ENCODE measurements at places on chromosomes 13 and 19.

DNA sequence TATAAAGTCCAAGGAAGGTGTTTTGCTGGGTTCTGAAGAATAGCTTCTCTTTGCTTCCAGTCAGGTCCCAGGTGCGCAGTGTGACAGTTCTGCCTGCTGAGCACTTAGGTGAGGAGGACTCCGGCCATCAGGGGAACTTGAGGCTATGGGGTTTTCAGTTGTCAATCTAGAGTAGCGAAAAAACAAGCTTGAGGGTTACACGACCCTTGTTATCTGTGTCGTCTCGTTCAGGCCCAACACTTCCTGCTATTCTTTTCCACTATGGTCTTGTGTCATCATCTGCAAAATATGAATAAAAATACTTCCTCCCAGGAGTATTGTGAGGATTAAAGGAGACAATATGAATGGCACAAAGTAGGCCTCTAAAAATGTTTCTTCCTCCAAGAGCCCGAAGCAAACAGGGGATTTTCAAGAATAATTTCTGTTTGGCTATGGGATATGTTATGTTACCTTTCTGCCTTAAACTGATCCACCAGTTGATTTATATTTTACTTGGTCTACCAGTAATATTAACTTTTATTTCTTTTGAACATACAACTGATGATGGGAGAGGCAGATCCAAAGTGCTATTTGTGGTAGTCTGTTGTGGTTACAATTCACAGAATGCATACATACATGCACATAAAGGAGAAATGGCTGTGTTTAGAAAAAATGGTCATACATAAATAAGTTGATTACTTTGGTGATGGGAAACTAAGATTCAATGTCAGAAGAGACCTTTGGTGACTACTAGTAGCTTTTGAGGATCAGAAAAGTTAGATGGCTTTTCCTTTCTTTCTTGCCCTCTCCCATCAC is 40.5 kb upstream of the RCBTB2 start:
- no peak for DNase-seq

GRCh38 chr13:111204438-111205177 is 89.5 kb downstream of the ARHGEF7 start:
- no peak for DNase-seq

DNA sequence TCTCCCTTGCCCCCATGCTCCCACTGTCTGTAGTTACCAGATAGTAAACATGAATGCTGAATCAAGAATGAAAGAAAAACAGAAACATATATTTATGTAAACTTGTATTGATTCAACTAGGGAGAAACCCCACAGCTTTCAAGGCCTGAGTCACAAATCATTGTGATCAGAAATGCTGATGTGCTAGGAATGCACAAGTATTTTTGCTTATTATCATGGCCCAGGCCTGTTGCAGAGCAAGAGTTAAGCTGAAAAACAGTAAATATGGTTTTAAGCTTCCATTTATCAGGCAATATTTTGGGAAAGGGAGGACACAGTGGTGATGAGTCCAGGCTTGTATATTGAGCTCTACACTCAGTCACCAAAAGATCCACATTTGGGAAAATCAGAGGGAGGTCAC is 669.6 kb downstream of the DIAPH3 start:
- DNase-seq = no peak

DNA sequence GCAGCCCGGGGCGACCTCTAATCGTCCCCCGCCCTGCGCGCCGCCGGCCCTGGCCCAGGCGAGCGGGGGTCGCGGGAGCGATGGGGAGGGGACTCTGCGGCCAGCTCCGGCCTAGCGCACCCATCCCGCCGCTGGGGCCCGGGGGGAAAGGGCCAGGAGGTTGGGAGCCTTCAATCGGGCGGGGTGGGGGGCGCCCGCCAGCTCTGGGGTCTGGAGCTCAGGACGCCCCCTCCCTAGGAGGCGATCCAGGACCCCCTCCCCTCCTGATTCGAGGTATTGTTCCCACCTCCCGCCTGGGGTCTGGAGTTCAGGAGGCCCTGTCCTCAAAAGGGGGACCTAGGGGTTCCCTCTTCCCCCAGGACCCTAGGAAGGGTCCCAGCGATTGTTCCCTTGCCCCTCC is 430 bp downstream of the ZNF358 start:
- DNase-seq = no peak

DNA sequence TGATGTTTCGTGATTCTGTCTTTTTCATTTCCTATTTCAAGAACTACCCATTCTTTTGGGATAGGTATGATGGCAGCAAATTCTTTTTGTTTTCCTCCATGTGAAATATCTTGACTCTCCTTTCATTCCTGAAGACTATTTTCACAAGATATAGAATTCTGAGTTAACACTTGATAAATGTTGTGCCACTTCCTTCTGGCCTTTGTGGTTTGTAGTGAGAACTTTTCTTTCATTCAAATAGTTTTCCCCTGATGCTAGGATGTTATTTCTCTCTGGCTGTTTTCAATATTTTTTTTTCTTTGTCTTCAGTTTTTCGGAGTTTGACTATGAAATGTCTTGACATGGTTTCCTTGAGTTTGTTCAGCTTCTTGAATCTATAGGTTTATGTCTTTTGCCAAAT is 8.3 kb upstream of the TUBGCP3 start:
- DNase-seq = no peak

DNA sequence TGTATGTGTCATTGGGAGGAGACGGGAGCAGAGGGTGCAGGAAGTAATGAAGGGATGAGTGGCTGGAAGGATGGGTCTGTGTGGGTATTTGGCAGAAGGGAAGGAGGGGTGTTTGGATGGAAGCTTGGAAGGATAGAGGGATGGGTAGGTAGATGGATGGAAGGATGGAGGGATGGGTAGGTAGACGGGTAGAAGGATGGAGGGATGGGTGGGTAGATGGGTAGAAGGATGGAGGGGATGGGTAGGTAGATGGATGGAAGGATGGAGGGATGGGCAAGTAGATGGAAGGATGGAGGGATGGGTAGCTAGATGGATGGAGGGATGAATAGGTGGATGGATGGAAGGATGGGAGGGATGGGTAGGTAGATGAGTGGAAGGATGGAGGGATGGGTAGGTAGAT is 41.7 kb upstream of the EHD2 start:
- DNase-seq = no peak

GRCh38 chr13:32627793-32628192 is 41.5 kb downstream of the PDS5B start:
- no peak for DNase-seq

GRCh38 chr13:71210861-71211260 is 656.1 kb downstream of the DACH1 start:
- DNase-seq = no peak

GRCh38 chr19:610801-611480 is 21.3 kb downstream of the HCN2 start:
- DNase-seq = peak; percentile 75

DNA sequence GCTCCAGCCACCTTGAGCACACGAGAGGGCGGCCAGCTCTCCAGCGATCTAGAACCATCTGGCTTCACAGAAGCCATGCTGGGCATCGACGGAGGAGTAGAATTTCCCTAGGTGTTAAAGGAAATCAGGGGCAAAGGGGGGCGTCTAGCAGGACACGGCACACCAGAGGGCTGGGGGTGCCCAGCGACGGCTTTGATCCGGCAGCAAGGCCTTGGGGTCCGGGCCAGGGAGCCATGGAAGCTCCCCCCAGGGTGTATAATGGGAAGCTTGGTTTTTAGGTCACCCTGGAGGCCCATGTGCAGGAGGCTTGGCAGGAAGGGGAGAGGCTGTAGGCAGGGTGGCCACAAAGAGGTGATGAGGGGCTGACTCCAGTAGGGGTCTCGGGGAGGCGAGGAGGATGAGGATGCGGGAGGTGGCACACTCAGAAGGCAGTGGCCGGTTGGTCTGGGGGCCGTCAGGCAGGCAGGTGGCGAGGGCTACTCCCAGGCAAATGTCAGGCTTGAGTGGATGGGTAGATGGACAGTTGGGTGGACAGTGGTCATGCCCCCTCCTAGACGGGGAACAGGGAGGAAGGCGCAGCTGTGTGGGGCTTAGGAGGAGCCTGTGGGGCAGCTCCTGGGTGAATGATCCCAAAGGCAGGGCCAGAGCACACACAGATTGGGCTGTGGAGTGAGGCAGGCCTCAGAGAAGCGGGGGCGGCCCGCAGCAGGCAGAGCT is 5.6 kb downstream of the KMT5C start:
- no peak for DNase-seq

- no peak for DNase-seq
These were observed 16.2 kb downstream of the DPY19L3 start for GRCh38 chr19:32421589-32422361.

- no peak for DNase-seq
These were observed 66.1 kb upstream of the ABCC4 start for GRCh38 chr13:95367309-95367843.

DNA sequence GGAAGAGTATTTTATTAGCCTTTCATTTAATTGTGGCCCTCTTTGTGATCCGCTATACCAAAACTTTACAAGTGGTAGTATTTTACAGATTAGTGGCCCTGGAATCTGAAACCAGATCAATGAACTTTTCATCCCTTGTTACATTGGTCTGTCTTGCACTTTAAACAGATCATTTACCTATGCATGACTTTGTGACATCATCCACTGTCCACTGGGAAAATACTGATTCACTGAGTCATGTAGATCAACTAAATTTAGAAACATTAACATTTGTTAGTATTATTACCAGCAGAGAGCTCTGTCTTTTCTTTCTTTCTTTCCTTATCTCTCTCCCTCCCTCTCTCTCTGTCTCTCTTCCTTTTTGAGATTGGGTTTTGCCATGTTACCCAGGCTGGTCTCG is 17.5 kb downstream of the PCDH8 start:
- no peak for DNase-seq

- DNase-seq = peak; percentile 88
These were observed 12.6 kb downstream of the XRCC1 start for GRCh38 chr19:43562698-43563241.

DNA sequence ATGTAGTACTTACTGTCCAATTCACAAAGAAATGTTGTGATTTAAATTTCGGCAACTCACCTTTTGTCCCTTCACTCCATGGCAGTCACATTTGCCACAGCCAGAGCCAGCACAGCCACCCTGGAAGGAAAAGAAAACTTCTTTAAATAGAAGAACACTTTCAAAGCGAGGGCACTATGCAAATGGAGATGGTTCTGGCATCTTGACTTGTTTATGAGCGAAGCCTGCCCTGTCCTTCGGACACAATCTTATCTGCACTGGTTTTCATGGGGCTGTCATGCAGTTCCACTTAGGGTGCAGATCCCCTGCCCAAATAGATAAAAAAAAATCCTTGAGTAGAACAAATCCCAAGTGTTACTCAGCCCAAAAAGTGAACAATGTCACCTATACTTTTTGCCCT is 64.3 kb downstream of the COL4A1 start:
- no peak for DNase-seq

DNA sequence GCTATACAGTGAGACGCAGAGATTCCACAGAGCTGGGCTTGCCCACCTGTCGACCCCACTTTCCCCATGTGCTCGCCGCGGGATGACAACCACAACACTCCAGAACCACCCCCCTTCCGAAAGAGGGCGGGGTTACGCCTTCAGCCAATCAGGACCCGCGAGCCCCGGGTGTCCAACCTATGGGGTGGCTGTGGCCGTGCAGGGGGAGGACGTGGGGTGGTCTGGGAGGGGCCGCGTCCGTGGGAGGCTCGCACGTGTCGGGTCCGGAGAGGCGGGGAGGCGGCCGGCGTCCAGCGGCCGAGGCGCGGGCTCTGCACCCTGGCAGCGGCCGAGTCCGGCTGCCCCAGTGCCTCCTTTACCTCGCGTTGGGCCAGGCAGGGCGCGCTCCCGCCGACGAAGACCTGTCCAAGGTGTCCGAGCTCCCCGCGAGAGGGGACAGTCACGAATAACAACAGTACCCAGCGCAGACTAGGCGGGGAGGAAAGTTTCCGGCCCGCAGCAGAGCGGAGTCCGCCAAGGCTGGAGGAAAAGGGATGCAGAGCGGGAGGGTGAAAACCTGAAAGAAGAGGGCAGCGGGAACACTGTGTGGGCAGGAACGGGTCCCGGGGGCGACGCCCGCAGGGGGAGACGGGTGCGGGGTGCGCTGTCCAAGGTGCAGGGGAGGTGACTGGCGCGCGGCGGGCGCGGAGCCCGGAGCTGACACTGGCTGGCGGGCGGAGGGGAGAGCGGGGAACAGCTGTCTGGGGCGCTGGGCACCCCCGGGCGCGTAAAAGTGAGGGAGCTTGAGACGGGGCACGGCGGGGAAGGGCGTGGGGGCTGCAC is 911 bp downstream of the ENOX1 start:
- DNase-seq = peak; percentile 35

GRCh38 chr19:5951338-5951861 is 26.5 kb downstream of the RANBP3 start:
- no peak for DNase-seq

Measured in activated CD8-positive, alpha-beta T cell treated with anti-CD3 and anti-CD28 coated beads for 36 hours (primary cell).